ENCODE measurements at places on chromosomes 7 and 10.
A peak's percentile ranks its signal among the peaks of the same experiment; 100 is the strongest.

DNA sequence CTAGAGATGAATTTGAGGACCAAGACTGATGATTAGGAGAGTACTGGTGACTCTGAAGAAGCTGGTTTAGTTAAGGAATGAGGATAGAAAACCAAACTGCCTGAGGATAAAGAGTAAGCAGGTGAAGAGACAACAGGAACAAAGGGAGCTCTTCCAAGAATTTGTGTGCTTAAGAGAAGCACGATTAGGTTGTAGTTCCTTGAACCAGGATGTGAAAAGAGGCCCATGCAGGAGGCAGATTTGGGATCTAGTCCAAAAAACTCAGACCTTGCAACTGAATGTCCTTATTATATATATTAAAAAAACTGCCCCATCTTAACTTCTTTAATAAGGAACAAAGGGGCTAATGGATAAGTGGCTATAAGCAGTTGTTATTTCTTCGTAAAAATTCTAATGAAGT lies 150.4 kb downstream of the SKAP2 start:
- no peak for DNase-seq

DNA sequence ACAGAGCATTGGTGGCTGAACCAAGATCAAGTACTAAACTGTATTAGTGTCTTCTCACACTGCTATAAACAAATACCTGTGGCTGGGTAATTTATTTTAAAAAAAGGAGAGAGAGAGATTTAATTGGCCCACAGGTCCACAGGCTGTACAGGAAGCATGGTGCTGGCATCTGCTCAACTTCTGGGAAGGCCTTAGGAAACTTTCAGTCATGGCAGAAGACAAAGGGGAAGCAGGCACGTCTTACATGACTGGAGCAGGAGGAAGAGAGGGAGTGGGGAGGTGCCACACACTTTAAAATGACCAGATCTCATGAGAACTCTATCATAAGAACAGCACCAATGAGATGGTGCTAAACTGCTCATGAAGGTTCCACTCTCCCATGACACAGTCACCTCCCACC lies 95.2 kb upstream of the JCAD start:
- no peak for DNase-seq

DNA sequence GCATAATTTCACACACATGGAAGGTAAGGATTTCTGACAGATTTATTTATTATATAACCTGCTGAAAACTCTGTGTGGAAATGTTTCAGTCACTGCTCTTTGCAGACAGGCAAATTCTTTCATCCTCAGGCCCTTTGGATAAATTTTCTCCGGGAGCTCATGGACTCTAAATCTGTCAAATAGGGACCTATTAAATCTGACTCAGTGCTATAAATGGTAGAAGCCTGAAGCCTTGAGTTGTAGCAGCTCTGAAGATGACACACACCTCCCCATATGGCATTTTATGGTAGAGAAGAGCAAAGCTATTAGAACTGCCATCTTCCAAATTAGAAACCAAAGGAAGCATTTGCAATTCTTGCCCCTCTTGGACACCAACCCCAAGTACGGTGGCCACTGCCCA lies 808.7 kb downstream of the XPNPEP1 start:
- no peak for DNase-seq

DNA sequence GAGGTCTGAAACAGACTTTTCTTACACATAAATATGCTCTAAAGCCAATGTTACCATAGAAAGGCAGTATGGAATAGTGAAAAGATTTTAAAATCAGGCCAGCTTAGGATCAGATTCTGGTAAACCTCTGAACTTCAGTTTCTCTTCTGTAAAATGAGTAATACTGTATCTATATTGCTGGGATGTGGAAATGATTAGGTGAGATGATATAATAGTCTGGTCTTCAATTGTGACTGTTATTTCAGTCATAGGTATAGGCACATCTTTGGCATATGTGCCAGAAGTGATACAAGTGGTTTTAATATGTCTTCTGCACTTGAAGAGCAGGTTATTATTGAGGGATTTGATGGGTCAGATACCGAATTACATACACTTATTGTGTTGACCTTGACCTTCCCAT lies 7.2 kb downstream of the ZNF277 start:
- no peak for DNase-seq

- DNase-seq: no peak
Observed at GRCh38 chr10:72455889-72456595, 101.3 kb upstream of the DNAJB12 start.

DNA sequence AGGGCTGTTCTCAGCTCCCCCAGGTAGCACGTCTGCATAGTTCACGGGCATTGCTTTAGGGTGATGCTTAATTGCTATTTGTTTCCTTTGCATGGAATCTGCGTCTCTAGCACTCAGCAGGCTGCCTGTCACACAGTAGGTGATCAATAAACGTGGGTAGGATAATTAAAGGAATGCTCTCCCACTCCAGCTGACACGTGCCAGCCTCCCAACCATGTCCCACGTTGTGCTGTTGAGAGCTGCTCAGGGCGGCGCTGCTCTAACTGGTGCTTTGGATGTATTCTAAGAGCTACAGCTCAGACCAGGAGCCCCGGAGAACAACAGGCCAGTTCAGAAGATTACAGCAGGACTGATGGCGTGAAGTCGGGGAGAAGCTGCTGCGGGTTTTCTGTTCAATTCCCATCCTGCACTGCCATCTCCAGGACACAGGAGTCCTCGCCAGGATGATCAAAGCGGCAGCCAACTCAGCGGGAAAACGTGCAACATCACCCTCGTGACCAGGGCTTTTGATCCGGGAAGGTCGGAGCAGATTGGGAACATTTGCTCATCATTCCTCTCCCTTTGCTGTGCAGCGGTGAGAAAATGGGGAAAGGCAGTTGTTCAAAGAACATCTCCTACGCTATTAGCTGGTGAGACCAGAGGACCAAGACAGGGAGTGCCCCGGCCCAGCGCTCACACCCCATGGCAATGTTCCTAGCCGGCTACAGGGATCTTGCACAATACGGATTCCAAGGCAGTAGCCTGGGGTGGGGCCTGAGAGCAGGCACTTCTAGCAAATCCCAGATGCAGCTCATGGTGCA lies 50.5 kb upstream of the FOXK1 start:
- peak; percentile 83 for DNase-seq

DNA sequence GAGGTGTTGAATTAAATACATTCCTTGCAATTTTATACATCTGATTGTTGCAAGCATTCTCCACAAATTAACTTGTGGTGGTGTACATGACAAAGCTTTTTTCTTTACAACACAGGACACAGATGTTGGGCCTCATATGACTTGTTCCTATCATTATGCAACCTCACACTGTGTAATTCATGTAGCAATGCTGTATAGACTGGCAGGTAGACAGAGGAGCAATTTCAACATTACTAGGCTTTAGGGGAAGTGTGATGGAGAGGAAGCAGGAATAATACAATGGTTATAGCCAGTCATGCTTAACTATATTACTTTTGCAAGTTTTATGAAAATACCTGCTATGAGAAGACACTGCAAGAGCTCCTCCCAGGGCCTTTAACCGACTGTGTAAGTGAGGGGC lies 832.1 kb downstream of the CNTNAP2 start:
- DNase-seq: no peak

GRCh38 chr10:4663162-4663992 lies 162.6 kb upstream of the AKR1E2 start:
- no peak for DNase-seq

- no peak for DNase-seq
Observed at GRCh38 chr10:101237081-101237981, 8.1 kb upstream of the LBX1 start.

DNA sequence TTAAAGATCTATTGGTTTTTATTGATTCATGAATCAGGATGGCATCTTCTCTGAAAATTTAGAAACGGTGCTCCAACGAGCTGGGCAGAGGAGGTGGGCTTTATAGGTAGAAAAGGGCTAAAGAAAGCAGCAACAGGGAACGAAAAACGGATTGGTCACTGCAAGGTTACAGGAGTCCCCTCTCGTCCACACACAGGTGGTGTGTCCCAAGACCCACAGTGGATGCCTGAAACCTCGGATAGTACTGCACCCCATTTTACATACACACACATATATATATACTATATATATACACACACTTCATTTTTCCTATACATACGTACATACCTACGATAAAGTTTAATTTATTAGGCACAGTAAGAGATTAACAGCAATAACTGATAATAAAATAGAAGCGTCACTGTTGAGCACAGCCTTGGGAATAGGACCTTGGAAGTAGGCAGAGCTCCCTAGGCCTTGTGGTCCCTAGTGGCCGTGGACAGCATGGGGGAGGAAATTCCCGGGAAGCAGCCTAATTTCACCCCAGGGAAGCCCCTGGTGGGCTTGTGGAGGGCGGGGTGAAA lies 737 bp upstream of the NUB1 start:
- DNase-seq: no peak

GRCh38 chr7:128059143-128059988 lies 28.1 kb upstream of the LRRC4 start:
- no peak for DNase-seq

GRCh38 chr7:89312551-89312950 lies 517.0 kb upstream of the TEX47 start:
- DNase-seq: no peak

DNA sequence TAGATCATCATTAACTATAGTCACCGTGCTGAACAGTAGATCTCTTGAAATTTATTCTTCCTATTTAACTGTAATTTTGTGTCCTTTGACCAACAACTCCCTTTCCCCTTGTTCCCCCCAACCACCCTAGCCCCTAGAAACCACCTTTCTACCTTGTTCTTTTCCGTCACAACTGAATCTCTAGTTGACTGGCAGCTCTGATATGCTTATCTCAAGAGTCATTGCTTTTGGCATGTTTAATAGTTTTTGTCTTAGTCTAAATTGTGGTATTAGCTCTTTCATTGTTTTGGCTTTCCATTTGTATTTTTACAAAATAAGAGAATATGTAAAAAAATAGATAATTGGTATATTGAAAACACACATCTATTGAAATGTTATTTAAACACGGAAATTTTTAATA lies 1.8 kb downstream of the GNAT3 start:
- DNase-seq: no peak

DNA sequence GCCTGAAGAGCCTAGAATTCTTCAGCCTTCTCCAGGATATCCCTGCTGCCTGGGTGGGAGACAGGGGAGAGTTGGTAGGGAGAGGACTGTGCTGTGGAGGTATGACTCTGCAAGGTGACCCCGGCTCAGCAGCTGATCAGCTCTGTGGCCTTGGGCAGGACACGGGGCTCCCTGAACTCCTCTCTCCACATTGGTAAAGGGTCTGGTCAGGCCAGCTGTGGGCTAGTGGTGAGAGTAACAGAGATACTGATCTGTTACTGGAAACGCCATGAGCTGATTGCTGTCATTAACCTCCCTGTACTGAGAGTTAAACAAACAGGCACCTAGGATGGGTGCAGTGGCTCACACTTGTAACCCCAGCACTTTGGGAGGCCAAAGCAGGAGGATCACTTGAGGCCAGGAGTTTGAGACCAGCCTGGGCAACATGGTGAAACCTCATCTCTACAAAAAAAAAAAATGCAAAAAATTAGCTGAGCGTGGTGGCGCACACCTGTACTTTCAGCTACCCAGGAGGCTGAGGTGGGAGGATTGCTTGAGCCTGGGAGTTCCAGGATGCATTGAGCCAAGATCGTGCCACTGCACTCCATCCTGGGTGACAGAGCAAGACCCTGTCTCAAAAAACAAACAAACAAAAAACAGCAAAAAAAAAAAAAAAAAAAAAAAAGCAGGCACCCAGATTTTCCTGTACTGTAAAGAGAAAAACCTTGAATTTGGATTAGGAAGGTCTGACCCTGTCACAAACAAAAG lies 151.5 kb downstream of the CUX1 start:
- DNase-seq: no peak

DNA sequence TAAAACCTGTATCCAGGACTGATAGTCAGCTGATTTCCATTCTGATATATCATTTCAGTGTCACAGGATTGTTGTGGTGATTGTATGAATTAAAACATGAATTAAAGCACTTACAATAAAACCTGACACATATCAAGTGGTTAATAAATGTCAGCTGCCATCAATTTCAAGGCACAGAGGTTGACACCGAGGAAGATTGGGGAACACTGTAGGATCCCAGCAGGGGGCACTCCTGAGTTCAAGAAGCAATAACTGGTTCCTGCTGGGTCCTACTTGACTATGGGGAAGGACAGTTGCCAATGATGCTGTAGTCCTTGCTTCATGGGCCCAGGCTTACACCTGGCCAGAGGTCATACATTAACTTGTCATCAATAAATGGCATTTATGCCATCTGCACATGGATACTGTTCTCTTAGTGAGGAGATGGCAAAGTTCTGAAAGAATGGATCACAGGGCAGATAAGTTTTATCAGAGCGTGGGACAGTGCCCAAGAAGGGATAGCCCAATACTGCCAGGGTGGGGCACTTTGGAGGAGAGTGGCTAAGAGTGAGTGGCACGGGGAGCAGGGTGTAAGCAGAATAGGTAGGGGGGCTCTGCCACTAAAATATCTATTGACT lies 24.1 kb downstream of the FZD1 start:
- no peak for DNase-seq

DNA sequence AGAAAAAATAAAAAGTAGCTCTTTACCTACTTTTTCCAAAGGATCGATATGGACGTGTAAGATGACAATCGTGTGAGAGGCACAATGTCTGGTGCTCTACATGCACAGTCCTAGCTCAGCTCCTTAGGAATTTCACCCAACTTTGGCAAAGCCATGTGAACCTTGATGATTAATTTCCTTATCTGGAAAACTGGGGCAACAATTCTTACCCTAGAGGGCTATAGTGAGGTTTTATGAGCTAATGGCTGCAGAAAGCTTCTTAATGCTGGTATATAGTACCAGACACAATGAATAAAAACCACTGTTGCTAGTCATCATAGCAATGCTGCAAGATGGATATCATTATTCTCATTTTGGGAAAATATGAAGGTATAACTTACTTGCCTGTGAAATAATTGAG lies 202.7 kb downstream of the PARD3 start:
- DNase-seq: no peak

DNA sequence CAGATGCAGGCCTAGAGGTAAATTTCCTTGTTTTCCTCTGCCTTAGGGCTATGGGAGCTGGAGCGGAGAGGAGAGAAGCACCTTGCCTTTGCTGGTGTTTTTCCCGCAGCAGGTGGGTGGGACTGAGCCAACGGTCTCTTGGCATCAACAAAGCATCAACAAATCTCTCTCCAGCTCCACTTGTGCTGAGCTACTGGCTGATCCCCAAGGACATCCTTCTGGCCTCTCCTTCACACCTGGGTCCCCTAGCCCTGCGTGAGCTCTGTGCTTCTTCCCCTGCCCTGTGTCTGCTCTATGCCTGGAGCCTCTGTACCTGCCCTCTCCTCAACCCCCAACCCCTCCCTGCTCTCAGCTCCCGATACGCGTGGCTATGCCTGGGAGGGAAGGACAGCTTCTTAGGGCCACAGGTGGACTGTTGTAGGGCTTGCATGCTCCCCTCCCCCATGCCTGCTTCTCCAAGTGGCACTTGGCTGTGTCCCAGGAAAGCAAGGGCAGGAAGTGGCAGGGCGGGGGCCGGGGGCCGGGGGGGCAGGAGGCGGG lies 3.2 kb upstream of the CLDN4 start:
- no peak for DNase-seq

GRCh38 chr10:99799613-99800012 lies 17.2 kb downstream of the ABCC2 start:
- DNase-seq: no peak

DNA sequence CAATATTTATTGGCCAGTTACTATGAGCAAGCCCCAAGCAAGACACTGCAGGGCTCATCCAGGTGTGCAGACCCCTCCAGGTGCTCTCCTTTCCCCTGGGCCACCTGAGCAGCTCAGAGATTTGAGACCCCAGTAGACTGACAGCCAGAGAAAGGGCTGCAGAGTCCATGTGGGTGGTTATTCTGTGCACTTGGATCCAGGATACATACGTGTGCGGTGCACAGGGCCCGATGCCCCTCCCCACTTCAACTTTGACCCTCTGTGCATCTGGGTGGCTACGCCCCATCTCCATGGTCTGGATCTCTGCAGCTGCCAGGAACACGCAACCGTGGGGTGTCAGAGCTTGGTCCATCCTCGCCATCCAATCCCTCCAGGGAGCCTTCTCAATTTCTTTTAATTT lies 72.9 kb downstream of the MKI67 start:
- peak; percentile 51 for DNase-seq

Data from Right ventricle myocardium inferior (tissue), 1 donor.